ENCODE measurements at places on chromosomes 5 and 9.

DNA sequence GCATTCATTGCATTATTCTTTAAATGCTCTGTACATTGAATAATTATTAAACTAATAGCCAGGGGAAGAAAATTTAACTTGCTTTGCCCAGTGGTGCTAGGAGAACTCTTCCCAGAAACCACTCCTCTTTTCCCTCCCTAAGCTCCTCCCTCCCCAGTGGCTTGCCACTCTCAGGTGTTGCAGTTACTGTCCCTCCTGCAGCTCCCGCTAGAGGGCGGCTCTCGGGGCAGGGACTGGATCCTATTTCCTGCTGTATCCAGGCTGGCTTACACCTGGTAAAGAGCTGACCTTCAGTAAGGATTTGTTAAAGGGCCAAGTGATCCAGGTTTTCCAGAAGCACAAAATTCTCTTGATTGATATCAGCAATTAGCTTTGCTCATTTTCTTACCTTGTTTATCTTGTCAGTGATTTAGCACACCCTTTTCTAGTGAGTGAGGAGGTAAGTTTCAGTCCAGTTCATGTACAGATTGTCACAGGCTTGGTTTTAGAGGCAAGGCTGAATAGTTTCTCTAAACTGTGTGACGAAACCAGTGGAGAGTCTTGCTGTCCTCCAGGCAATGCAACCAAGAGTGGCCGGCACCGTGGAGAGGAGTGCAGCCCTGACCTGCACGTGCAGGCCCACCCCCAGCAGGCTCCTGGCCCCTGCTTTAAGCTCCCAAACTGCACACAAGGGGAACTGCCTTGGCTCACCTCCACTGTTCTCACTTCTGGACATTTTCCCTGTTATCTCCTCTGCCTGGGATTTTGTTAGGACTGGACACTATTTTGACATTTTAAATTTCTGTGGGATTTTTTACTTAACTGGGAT, 423.8 kb downstream of the SPOCK1 start:
- DNase-seq = peak; percentile 79

GRCh38 chr9:127128341-127129072, 6.1 kb upstream of the ANGPTL2 start:
- DNase-seq = no peak

GRCh38 chr5:38922199-38922598, 76.4 kb downstream of the OSMR start:
- DNase-seq = peak; percentile 7

DNA sequence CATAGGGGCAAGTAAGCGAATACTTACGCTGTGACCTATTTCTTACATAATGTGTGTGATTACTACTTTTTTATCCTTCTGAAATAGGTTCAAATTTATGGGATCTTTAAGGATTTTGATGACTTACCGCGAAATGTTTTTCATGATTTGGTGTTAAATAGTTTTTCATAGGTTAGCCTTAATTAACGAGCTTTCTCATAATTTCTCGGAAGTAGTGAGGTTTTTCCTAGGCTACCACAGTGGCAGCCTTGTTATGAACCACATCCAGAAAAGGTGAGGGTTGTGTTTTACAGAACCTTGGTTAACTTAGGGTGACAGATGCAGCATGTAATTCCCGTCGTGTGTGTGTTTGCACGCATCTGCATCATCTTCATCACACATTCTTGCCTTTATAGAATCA, 1.3 kb downstream of the SH3GL2 start:
- DNase-seq = no peak

- DNase-seq = no peak
These were observed 177.1 kb downstream of the CPLANE1 start for GRCh38 chr5:37071901-37072581.

- DNase-seq = peak; percentile 82
These were observed 37.1 kb upstream of the FAM169A start for GRCh38 chr5:74903165-74903787.

DNA sequence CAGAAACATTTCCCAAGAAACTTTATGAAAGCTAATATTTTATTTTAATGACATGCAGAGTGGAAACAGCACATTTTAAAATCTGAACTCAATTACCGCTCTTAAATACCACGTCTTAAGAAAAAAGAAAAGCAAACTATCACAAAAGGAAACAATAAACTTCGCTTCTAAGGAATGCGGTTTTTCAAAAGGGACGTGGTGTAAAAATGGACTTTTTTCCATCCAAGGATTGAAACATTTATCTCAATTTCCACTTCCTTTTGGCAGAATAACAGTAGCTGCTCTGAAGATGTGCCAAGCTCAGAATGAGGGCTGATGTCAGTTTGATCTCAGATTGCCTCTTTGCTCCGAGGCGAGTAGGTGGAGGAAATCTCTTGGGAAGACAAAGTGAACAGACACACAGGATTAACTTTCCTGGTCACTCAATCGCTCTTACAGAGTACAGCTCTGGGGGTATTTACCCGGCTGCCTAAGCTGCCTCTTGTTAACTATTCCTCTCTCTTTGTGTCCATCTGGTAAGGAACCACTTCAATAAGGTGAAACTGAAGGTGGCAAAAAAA, 158.5 kb downstream of the TRPM6 start:
- DNase-seq = no peak

DNA sequence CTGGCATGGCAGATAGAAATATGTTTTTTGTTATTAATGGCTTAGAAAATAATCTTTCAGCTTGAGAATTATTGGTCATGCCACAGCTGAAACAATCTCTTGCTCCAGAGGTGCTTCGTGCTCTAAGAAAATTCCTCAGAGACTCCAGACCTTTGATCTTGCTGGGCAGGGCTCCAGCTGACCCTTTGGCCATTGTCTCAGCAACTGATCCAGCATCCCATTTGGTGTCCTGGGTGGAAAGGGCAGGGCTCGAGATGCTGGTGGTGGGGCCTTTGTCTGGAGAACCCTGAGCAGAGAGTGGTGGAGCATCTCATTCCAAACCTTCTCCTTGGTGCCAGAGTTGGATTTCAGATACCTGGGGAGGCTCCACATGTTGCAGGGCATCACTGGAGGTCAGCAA, 43.2 kb upstream of the PIK3R1 start:
- DNase-seq = no peak

DNA sequence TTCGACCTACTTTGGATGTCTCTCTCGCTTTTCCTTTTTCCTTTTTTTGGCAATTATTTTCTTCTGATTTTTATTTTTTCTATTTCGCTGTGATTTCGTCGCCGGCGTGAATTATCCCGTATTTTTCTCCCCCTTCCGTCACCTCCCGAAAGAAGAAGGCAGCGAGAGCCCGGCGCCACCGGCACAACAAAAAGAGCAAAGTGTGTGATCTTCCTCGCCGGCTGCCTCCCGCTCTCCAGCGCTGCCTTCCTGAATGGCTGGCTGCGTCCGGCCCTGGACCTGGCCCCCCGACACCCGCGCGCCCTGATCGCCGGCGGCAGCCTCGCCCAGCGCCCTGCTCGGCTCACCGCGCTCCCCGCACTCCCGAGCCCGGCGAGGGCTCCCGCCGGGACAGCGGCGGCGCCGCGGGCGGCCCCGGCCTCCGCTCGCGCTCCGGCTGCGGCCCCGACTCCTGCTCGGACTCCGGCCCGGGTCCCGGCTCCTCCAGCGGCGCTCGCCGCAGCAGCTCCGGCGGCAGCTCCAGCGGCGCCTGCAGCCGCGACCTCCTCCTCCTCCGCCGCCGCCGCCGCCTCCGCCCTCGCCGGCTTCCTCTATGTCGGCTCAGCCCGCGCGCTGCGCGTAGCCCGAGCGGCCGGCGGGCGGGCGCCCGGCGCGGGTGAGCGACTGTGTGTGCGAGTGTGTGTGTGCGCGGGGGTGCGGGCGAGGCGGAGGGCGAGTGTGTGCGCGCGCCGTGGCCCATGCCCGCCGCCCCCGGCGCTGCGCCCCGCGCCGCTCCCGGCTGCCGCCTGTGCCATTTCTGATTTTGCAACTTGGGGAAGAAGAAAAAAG, 960 bp downstream of the NR2F1 start:
- peak; percentile 50 for DNase-seq

GRCh38 chr5:15791859-15792258, 291.9 kb downstream of the FBXL7 start:
- DNase-seq = no peak

DNA sequence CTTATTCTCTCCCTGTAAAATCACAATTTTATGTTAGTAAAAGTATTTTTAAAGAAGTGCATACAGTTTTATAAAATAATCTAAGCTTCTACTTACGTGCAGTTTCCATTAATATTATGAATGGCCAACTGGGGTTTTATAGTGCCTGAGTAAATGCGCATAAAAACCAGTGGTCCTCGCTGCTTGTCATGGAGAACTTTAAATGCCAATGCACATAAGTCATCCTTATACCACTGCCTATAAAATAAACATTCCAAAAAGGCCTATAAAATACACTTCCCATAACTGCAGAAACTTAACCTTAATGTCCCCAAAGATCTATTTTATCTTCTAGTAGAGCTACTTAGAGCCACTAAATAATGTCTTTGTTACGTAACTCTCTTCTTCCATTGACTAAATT, 28.5 kb downstream of the GFM2 start:
- no peak for DNase-seq

- no peak for DNase-seq
These were observed 26.0 kb upstream of the FCN2 start for GRCh38 chr9:134854541-134854981.

DNA sequence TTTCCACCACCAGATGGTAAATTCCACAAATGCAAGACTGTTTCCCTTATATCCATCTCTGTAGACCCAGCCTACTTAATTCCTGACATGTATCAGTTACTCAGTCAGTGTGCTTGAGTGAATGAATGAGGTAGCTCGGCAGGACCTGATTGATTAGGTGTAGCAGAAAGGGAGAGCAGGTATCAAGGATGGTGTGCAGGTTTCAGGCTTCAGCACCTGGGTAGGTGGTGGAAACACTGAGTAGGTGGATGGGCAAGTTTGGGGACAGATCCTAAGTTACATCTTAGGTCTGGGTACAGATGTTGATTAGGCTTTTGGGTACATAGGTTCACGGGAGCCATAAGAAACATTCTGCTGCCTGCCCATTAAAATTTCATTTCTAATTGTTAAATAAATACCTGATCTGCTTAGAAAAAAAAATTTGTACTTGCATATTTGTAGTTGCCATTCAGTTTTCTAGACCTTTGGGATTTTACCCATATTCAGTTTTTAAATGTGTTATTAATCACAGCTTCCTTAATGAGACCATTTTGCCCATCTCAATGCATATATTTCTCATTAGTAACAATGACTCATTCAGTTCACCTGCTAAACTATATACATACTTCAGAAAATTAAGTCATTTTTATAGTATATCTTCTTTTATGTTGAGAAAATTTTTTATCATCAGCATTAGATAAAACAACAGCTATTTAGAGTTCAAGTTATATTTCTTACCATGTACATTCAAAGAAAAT, 111.8 kb downstream of the INIP start:
- no peak for DNase-seq

DNA sequence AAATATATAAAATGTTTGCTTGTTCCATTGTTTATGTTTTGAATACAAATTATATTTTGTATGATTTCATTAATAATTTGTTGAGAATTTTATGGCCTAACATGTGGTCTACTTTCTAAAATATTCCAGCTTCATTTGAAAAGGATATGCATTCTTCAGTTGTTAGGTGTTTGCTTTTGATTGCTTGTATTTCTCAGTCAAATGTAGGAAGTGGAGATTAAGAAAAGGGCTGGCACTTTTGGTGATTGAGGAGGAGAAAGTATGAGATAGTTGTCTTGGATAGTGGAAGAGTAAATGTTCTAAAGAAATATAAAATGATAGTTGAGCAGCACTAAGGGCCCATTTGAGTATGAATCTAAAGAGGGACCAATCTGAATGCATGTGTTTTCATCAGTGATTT, 23.1 kb downstream of the JAK2 start:
- no peak for DNase-seq

GRCh38 chr5:59587489-59588337, 305.8 kb downstream of the PDE4D start:
- DNase-seq = no peak

- DNase-seq = no peak
These were observed 4.7 kb upstream of the RECK start for GRCh38 chr9:36031774-36032555.

- no peak for DNase-seq
These were observed 2.2 kb downstream of the CDH12 start for GRCh38 chr5:22850981-22851380.

GRCh38 chr5:68189613-68190012, 25.9 kb upstream of the PIK3R1 start:
- DNase-seq = no peak

DNA sequence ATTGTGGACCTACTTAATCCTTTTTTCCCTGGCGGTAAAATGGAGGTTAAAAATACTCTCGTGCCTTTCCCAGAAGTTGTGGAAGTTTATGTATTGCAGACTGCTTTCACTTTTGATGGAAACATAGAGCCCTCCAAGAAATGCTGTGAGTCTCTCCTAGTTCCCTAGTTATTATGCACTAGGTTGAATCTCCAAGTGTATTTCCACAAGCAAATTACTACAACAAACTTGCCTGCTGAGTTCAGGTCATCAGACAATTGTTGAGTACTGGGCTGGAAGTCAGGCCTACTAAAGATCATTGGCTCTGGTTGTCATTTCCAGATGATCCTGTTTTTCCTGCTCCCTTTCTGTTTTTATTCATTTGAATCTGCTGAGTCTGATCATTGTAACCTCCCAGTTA, 104.1 kb downstream of the CD180 start:
- DNase-seq = no peak

- peak; percentile 27 for DNase-seq
These were observed 145.0 kb upstream of the TNC start for GRCh38 chr9:115262952-115263351.

DNA sequence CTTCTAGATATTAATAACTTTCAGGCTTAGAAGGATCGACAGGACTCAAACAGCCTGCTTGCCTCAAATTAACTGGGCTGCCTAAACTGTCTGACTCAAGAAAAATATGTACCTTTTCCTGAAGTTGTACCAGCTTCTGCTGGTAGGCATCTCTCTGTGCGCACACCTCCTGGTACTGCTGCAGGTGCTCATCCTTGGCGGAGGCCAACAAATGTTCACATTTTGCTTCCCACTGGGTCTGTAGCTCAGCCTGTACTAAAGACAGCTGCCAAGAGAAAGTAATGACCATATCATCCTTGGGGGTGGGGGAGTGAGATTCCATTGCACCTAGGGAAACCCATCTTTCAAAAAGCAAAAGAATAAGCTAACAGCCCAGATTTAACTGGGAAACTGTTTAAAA, 22.5 kb downstream of the SLC31A2 start:
- no peak for DNase-seq

GRCh38 chr9:131276094-131276888, at the start of gene FAM78A:
FAM78A (minus strand) TSS chr9:131276510; CDS start chr9:131276179, 331 bp downstream.
- DNase-seq = no peak

DNA sequence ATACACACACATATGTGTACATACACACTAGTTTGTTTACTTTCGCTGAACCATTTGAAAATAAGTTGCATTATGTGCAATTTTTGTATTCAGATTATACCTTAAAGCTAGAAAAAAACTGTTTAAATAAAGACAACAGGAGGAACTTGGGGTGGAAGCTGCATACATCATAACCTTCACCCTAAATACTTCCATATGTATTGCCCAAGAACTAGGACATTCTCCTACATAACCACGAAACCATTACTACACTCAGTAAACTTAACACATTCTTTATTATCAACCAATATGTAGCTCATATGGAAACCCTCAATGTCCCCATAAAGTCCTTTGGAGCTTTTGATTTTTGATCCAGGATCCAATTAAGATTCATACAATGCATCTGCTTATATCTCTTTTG, 83.3 kb downstream of the GIN1 start:
- DNase-seq = no peak

Measured in SW480 (cell line).